Subcutaneous adipose tissue (tissue), 4 donors: ENCODE measurements at places on chromosomes 16 and 17. TPM values are rescaled to one million over a fixed set of nuclear protein-coding genes. Genes with fewer than 3 reads are reported as not detected.

Gene TIMP2
- 212 TPM for total RNA-seq

Gene TEKT1
- not detected for total RNA-seq

Gene CDRT15
- total RNA-seq: not detected

Gene MEFV
- 3.9 TPM for total RNA-seq

Gene MMP25
- total RNA-seq: 0.57 TPM

Gene MYBBP1A
- 24.2 TPM for total RNA-seq
